H4 (cell line): ENCODE measurements at places on chromosomes 12 and 14. TPM values are rescaled to one million over a fixed set of nuclear protein-coding genes. Genes with fewer than 3 reads are reported as not detected.
A peak's percentile ranks its signal among the peaks of the same experiment; 100 is the strongest.

GRCh38 chr14:54697803-54698202, 130.9 kb downstream of the SAMD4A start:
- no peak for DNase-seq

DNA sequence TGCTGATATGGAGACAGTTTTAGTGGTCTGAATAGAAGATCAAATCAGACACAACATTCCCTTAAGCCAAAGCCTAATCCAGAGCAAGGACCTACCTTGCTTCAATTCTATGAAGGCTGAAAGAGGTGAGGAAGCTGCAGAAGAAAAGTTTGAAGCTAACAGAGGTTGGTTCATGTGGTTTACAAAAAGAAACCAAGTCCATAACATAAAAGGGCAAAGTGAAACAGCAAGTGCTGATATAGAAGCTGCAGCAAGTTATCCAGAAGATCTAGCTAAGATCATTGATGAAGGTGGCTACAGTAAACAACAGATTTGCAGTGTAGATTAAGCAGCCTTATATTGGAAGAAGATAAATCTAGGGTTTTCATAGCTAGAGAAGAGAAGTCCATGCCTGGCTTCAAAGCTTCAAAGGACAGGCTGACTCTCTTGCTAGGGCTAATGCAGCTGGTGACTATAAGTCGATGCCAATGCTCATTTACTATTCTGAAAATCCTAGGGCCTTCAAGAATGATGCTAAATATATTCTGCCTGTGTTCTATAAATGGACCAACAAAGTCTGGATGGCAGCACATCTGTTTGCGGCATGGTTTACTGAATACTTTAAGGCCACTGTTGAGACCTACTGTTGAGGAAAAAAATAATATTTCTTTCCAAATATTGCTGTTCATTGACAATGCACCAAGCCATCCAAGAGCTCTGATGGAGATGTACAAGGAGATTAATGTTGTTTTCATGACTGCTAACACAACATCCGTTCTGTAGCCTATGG, 361.0 kb downstream of the DPF3 start:
- DNase-seq = no peak

GRCh38 chr12:39157696-39158342, 252.4 kb upstream of the CPNE8 start:
- no peak for DNase-seq

- no peak for DNase-seq
These were observed 431 bp downstream of the HIP1R start for GRCh38 chr12:122835750-122836026.

GRCh38 chr12:116261525-116262100, 15.9 kb downstream of the MED13L start:
- no peak for DNase-seq

DNA sequence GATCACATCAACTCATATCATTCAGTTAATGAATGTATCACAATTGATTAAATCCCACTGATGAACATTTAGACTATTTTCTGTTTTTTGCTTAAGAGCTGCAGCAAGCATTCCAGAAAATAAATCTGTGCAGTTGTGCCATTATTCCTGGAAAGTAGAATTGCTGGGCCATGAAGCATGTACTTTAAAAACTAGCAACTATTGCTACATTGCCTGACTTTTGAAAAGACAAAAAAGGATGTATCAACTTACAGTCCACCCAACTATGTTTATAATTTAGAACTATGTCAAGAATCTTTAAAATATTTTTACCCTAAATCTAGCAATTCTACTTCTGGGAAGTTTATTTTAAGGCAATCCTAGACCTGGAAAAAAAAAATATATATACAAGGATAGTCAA, 33.4 kb upstream of the ERGIC2 start:
- DNase-seq = no peak

DNA sequence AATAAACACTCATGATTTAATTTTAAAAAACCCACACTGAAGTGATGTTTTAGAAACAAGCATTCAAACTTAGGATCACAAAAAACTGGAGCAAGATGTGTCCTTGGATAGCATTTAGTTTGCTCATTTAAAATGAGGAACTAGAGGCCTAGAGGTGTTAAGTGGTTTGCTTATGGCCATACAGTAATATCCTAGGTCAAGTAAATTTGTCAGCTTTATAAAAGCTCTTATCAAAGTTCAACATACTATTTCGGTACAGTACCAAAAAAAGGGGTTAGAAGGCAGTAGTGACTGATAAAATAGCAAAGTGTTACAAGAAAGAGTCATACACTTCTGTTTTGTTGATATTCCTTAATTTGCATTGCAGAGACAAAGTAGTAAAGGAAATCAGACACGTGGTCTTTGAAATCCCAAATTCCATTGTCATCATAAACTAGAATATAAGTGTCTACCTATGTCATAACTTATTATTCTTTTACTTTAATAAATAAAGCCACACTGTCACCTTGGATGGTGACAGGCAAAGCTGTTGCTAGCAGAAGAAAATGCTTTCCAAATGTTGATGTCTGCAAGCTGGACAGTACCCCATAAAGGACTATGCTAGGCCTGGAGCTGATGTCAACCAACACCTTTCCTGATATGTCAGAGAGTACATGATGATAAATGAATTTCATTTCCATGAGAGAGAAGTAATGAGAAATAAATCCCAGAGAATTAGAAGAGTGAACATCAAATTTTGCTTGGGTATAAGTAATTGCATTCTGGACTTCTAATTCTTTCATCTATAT, 17.6 kb upstream of the SRP54 start:
- no peak for DNase-seq

- DNase-seq = no peak
These were observed 42.4 kb downstream of the TTLL5 start for GRCh38 chr14:75703467-75703866.

DNA sequence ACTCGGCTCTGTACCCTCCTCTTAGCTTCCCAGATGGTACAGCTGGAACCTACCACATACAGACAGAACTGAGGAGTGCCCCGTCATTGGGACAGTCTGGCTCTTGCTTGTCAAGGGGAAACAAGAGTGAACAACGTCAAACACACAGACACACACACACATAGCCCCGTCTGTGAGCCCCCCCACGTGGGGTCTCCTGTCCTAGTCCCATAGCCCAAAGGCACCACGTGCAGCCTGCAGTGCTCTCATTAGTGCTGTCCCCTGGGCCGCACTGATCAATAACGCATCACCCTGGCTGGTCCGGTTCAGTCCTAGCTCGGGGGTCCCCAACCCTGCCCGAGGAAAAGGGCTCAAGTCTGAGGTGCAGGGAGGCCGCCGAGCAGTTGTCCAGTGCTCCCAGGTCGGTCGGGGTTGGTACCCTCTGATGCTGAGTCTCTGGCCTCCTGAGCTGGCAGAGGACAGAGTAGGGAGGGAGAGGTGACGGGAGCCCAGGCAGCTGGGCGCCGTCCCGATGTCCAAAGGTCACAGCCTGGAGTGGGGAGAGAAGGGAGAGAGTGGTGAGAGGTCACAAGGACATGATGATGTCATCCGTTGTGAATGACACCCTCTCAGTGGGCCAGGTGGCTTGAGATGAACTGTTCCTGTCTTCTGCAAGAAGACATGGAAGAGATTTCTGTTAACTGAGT, 105.4 kb upstream of the NOS1 start:
- no peak for DNase-seq

- DNase-seq = no peak
These were observed 2.7 kb downstream of the ARID2 start for GRCh38 chr12:45732250-45732649.

DNA sequence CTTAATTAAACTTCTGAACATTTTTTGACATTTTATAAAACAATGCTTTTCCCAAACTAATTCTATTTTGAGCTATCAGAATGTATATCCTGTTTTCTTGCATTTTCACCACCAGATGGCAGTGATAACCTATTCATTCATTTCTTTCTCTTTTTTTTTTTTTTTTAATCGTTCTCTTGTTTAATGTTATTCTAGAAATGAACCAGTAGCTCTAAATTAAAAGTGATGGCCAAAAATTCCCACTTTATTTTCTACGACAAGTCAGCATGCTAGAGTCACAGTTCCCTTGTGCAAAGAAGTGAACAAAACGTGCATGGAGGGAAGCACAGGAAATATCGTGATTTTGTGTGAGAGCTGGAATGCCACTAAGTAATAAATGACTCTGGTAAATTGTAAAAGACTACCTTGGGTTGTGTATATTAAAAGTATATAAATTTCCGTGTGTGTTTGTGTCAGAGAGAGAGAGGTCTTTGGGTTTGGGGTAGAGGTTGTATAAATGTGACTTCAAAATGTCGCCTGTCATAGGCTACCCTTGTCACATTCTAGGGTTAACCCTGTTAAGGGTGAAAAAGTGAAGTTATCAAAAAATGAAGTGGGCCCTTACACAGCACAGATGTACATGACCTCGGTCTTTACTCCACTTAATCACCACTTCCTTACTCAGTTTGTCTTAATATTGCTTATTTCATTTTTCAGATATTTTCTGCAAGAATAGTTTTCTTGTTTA, 40.4 kb upstream of the LDHB start:
- DNase-seq = peak; percentile 19

GRCh38 chr12:62934239-62934798, 631 bp downstream of the PPM1H start:
- DNase-seq = no peak

TSPAN9 gene
- 12.7 and 15.8 TPM in 2 replicates for total RNA-seq

TCL1A gene
- total RNA-seq = not detected in 2 replicates

ACSM4 gene
- total RNA-seq = not detected in 2 replicates

OR4K14 gene
- total RNA-seq = not detected in 2 replicates

AMDHD1 gene
- total RNA-seq = 0.43 and 1.6 TPM in 2 replicates
